H7 (cell line): ENCODE measurements at places on chromosomes 6 and 20.

- no peak for DNase-seq
Observed at GRCh38 chr20:6784210-6784631, 16.7 kb downstream of the BMP2 start.

- no peak for DNase-seq
Observed at GRCh38 chr6:36515844-36516243, 31.4 kb downstream of the STK38 start.

DNA sequence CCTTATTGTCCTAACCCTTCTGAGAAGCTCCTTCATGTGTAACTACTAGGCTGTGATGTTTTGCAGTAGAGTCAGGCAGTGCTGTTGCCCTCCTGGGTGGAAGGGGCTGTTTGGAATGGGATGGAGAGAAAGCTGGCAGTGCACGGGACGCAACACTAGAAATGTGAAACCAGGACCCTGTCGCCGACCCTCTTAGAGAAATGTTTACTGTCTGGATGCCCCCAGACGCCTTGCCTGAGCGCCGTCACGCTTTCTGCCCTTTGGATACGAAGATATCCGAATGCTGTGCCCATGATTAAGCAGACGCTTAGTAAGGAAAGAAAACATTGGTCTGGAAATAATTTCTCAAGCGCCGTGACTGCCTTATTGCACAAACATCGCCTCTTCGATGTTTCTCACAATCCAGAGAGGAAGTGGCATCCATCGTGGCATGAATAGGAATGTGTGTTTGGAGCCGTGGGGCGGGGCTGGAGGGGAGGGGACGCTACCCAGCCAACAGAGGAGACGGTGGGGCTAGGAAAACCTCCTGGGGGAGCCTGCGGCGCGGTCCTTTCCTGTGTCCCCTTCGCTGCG is 661 bp upstream of the PPP1R14C start:
- no peak for DNase-seq

DNA sequence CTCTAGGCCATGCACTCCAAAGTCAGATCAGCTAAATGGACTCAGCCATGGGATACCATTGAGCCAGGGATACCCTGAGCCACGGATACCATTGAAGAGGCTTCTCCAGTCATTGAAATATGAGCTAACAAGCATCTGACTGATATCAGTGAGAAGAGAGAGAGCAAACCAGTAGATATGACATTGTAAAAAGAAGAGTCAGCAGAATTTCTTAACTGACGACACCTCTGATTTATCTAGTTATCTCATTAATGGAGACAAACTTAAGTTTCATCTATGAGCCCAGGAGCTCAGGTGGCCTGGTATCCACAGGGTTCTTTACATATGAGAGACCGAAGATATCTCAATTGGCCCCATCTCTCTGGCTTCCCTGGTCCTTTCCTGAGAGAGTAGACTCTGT is 140.6 kb downstream of the TBC1D7 start:
- no peak for DNase-seq

DNA sequence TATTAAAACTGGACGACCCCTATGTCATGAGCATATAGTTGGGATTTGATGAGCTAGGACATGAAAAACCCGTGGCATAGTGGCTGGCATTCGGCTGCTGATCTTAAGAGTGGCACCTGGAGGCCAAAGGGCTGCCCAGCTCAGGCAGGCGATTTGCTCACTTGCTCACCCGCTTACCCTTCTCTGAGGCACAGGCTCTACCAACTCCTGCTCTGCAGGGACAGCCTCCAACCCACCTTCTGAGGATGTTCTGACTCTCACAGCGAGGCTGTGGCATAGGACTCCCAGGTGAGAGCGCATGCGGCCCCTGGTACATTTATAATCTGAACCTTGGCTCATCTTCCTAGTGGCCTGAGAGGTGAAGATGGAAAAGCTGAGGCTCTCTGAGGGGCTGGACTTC is 995 bp downstream of the RSPO4 start:
- DNase-seq, result no peak
